ENCODE measurements at places on chromosomes 13 and 19.

GRCh38 chr13:59274958-59275727 is 888.6 kb downstream of the DIAPH3 start:
- no peak for DNase-seq

DNA sequence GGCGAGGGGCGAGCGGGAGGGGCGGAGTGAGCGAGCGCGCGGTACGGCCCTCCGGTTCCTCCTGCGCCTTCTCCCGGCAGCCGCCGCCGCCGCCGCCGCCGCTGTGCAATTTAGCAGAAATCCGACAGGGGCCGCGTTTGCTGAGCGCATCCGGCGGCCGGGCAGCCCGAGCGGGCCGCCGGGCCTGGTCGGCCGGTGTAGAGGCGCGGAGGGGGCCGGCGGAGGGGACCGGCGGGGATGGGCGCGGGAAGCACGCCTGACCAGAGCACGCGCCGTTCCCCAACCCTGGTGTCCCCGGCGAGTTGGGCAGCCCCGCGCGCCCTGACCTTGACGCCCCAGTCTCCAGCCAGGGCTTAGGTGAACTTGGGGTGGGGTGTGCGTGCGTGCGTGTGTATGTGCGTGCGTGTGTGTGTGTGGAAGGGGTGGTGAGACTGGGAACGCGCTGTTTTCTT is 144.5 kb upstream of the ZNF536 start:
- DNase-seq, result no peak

- peak; percentile 58 for DNase-seq
These were observed 27.6 kb downstream of the ZNF607 start for GRCh38 chr19:37691881-37692504.

- no peak for DNase-seq
These were observed 31.7 kb downstream of the BRD4 start for GRCh38 chr19:15300533-15301197.

- no peak for DNase-seq
These were observed 202.3 kb upstream of the KLF12 start for GRCh38 chr13:74336546-74336945.
